ENCODE measurements at places on chromosomes 1 and 21.

DNA sequence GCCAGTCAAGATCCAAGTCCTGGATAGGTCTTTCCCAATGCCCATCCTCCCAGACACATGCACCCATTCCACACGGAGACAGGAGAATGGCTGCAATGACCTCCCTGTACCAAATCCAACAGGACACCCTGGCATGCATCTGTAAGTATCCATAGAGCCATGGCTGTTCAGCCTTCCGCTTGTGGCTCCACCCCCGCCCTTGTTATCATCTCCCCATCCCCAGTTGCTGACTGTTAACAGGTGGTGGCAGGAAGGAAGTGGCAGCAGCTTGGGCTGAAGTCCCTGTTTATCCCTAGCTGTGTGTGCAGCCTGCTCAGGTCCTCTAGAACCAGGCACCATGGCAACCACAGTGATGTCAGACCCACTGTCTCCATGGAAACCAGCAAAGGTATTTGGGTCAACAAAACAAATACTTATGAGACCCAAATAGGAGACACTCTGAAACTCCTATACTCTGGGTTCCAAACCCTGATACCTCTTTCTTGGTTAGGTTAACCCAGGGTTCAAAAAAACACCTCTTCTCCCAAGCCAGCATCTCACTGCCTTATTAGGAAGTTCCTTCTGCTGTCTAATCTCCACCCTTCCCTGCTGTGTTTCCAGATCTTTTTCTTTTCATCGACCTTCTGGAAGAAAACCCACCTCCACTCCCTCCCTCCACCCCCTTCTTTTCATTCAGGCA is 721 bp downstream of the PBXIP1 start:
- peak; percentile 53 for DNase-seq

DNA sequence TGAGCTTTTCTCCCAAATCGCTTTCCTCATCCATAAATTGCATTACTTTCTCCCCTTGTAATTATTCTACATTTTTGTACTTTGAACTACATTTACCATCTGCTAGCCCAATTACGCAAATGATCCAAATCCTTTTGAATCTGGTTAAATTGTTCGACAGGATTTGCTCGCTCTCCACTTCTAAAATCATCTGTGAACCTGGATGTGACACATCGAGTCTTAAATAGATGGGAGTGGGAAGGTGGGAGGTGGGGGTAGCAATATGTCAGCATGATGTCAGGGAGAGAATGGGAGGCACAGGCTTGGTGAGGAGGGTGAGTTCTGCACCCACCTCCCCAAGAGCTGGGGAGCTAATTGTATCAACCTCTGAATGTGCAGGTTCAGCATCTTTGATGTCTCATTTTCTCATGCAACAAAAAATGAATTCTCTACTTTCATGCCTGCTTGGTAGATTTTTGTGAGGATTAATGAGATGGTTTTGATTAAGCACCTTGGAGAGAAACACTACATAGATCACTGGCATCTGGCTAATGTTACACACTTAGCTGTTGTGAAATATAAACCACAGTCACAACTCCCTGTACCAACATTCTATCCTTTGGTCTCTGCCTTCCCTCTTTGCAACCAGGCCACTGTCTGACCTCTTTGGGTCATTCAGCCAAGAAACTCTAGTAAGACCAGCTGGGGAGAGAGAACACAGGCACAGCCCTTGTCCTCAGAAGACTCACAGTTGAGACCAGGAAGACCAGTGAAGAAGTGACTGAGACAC is 165.1 kb downstream of the DAB1 start:
- DNase-seq, result no peak

GRCh38 chr1:78043436-78043835 is 2.3 kb upstream of the GIPC2 start:
- no peak for DNase-seq

DNA sequence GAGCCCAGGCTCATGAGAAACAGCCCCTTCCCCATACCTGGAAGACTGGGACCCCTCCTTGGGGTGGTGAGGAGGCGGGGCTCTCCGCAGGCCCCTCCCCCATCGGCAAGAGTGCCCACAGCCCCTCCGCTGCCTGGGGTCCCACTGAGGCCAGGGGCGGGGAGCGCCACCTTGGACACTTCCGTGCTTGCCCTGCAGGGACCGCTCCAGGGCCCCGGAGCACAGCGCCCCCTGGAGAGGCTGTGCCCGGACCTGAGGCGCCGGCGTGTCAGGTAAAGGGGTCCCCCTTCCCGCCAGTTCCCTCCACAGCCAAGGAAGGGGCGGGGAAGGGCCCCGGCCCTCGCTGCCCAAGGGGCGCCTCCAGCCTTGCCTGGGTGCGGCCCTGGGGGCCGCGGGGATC is 21.5 kb downstream of the INAVA start:
- no peak for DNase-seq

DNA sequence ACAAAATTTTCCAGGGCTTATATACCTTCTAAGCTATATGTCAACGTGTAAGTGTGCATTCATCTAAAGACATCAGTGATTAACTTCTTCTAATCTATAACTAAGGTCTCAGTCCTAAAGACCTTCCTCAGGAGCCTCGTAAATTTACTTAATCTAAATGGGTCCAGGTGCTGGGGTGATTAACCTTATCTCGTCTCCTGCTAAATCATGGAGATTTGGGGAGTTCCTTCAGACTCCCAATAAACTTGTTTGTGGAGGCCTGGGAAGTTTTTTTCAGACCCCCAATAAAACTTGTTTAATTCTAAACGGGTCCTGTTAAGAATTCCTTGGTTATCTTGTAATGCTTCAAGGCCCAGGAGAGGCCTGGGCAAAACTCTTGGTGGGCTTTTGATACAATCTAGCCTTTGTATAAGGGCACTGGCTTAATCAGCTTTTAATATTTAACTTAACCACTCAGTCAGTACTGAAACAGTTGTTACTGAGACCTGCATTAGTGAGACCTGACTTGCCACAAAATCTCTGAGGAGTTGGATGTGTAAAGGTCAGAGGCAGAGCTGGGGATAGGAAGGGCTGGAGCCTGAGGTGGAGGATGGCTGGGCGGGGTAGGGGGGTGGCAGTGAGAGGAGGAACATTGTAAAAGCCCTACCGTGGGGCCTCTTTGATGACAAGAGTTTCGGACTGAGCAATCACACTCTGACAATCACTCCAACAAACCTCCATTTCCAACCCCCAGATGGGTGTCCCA is 6.2 kb upstream of the HMGCS2 start:
- DNase-seq, result no peak

GRCh38 chr1:214454569-214455396 is 96.6 kb downstream of the PTPN14 start:
- no peak for DNase-seq

GRCh38 chr1:29540801-29541357 is 304.6 kb downstream of the PTPRU start:
- DNase-seq, result no peak

DNA sequence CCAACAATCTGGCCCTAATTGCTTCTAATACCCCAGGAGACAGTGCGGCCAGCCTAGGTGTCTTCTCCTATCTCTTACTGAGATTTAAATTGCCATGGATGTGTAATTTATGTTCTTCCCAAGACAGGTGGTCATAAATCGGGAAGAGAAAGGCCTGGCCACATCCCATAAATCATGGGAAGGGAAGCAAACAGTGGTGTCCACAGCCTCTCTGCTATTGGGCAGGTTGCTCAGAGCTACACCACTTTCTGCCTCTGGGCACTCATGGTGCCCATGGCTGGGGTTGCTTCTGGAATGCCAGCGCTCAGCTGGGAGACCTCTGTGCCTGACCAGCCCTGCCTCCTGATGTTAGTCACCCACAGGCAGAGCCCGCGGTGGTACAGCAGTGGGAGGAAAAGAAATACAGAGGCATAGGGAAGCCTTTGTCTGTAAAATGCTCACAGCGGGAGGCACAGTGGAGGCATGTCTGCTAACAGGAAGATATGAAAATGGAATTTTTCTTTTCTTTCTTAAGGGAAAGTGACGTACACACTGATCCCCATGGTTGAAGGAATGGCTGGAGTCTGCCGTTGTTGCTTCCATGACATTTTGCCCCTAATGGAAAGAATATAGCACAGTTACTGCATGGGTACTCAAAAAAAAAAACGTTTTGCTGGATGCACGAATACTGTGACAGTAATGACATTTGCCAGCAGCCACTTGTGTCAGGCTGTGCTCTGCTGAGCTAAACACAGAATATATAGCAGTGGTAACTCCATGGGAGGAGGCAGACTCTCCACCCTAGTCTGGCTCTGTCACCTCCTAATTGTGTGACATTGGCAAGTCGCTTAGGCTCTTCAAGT is 21.9 kb downstream of the MTARC1 start:
- DNase-seq, result no peak

- DNase-seq, result peak; percentile 41
Observed at GRCh38 chr1:236759252-236759859, 35.7 kb upstream of the MTR start.

- no peak for DNase-seq
Observed at GRCh38 chr1:61157468-61157987, 75.2 kb downstream of the NFIA start.

- DNase-seq, result no peak
Observed at GRCh38 chr1:178483251-178483957, 13.4 kb downstream of the CLEC20A start.

- DNase-seq, result no peak
Observed at GRCh38 chr1:241730031-241730430, 78.0 kb downstream of the WDR64 start.

GRCh38 chr1:98277118-98277517 is 356.3 kb upstream of the DPYD start:
- no peak for DNase-seq

- no peak for DNase-seq
Observed at GRCh38 chr1:109786531-109787021, 22.9 kb upstream of the EPS8L3 start.

- peak; percentile 90 for DNase-seq
Observed at GRCh38 chr1:205211169-205211838, at the start of gene DSTYK. Gene DSTYK (minus strand): TSS chr1:205211702. CDS start chr1:205211535, 167 bp downstream.

DNA sequence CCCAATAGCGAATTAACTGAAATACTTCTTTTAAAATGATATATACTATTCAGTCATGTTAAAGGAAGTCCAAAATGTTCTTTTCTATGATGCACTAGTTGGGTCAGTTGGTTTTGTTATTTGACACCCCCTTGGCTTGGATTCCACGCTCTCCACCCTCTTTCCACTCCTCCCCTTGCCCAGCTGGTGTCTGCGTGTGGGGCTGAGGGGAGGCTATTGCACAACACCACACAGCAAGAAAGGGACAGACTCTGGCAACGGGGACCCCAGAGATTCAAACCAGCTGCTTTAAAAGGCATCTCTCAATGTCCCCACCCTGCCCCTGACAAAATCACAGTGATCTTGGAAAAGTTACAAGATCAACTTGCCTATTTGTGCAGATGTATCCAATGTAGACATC is 394.3 kb downstream of the TGFB2 start:
- DNase-seq, result no peak

- DNase-seq, result no peak
Observed at GRCh38 chr1:63913533-63913932, 139.7 kb downstream of the ROR1 start.

- no peak for DNase-seq
Observed at GRCh38 chr1:109643385-109644230, 12.3 kb upstream of the GSTM4 start.

GRCh38 chr1:114203595-114204128 is 50.0 kb upstream of the SYT6 start:
- no peak for DNase-seq

GRCh38 chr21:33894736-33895288 is 20.8 kb downstream of the ATP5PO start:
- no peak for DNase-seq

- DNase-seq, result no peak
Observed at GRCh38 chr1:230858918-230859729, 9.2 kb downstream of the C1orf198 start.

GRCh38 chr1:176066709-176067108 is 140.4 kb downstream of the COP1 start:
- DNase-seq, result no peak

DNA sequence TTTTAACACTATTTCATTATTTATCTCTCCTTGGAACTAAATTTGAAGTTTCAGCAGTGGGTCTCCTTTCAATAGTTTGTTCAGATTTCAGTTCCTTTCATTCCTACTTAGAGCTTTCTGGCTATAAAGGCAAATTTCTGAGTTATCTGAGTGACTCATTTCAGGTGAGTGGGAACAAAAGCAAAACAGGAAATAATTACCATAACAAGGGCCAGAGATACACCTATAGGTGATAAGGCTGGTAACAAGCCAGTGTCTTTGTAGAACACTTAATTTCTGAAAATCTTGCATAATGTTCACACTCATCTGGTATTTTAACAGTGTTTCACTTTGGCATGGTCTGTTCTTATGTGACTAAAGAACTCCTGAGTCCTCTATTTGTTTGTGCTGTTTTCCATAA is 64.5 kb upstream of the PRRC2C start:
- DNase-seq, result no peak

DNA sequence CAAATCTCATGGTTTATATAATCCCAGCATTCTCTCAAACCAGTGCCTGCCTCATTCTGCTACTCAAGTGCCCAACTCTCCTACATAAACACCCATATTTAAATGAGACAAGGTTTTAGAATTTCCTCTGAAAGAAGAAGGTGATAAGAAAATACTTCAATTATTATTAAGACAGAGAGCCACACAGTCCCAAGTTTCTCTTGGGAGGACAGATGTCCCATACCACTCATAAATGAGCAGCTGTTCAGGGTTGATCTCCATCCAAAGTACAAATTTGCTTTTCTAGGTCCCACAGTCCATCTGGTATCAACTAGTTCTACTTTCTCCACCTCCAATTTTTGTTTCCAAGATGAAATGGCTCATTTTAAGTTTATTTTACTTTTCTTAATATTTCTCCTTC is 11.3 kb downstream of the DCAF8 start:
- no peak for DNase-seq

GRCh38 chr1:160251687-160252526 is 10.4 kb downstream of the DCAF8 start:
- peak; percentile 51 for DNase-seq

DNA sequence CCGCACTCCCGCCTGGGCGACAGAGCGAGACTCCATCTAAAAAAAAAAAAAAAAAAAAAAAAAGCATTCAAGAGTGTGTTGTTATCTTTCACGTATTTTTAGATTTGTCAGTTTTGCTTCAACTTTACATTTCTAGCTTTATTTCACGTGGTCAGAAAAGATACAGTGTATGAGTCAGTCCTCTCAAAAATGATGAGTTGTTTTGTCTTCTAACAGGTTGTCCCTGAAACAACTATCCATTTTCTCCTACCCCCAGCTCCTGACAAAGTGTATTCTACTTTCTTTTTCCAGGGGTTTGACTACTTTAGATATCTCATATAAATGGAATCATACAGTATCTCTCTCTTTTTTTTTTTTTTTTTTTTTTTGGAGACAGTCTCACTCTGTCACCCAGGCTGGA is 5.5 kb upstream of the ZNF695 start:
- DNase-seq, result no peak

DNA sequence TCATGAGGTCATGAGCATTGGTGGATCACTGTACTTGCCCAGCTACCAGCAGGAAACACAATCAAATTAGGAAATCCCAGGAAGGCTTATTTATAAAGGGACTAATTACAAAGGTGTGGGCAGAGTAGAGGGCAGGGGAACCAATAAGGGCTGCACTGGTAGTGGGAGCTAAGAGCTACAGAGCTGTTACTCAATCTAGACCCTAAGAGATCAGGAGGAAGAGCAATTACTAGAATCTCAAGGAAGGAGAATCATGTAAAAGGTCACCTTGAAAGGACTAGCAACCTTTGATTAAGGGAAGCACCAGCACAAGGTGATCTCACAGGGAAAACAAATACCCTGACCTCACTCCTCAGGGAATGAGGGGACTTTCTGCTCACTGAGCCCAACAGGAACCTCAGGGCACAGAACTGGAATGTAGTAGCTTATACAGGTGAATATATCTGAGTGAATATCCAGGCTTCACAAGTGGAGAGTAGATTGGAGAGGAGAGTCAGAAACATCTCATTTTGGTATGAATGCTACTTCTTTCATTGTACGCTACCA is 66.8 kb downstream of the SAMSN1 start:
- no peak for DNase-seq

GRCh38 chr1:143720087-143721023 is 251.4 kb downstream of the FAM72C start:
- DNase-seq, result no peak
